GM04503 (cell line): ENCODE measurements at places on chromosomes 11 and 22.

GRCh38 chr22:50443801-50444625 lies 30.8 kb downstream of the SBF1 start:
- DNase-seq: no peak

DNA sequence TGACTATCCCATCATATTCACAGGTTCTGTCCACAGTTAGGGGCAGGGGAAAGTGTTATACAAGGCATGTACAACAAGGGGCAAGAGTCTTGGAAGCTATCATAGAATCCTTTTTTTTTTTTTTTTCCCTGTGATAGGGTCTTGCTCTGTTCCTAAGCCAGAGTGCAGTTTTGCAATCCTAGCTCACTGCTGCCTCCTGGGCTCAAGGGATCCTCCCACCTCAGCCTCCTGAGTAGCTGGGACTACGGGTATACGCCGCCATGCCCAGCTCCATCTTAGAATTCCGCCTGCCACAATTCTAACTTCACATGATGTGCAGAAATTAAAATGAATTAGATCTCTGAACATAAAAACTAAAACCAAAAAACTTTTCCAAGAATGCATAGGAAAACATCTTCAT lies 31.7 kb downstream of the ZFTA start:
- no peak for DNase-seq

DNA sequence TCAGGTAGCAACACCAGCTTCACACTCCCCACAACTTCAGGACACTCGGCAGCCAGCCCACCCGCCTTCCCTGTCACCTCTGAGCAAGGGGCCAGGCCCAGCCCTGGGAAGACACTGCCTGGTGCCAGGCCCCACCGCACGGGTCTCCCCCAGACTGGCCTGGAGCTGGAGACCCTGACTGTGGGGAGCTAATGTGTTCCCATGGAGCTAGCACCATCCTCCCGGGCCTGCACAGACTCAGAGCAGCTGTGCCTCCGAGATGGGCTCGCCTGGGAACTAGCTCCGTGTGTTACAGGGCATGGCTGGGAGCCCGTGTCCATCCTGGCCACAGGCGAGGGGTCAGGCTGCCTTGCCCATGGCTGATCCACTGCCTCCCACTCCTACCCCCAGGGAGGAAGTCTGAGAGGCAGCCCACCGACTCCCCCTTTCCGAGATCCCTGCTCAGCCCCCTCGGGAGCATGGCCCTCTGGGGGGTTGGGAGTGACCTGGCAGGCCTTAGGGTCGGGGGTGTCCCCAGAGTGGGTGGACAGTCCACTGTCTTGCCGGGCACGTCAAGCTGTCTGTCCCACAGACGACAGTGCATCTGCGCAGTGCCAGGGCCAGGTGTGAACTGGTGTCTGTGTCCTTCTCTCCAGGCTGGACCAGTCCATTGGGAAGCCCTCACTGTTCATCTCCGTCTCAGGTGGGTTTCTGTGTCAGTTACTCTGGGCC lies 76.7 kb upstream of the KCNQ1OT1 start:
- DNase-seq: no peak

DNA sequence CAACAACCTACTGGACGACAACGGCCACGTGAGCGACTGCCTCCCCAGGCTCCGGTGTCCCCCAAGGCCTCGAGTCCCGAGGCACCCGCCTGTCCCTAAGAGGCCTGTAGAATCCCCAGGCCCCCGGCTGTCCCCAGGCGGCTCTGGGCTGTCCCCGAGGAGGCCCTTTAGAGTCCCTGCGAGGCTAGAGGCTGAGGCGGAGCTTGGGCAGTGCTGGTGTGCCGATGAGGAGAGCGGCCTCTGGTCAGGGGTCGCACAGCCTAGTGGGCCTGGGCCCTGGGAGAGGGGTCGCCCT lies 3.7 kb downstream of the TBX1 start:
- DNase-seq: no peak

DNA sequence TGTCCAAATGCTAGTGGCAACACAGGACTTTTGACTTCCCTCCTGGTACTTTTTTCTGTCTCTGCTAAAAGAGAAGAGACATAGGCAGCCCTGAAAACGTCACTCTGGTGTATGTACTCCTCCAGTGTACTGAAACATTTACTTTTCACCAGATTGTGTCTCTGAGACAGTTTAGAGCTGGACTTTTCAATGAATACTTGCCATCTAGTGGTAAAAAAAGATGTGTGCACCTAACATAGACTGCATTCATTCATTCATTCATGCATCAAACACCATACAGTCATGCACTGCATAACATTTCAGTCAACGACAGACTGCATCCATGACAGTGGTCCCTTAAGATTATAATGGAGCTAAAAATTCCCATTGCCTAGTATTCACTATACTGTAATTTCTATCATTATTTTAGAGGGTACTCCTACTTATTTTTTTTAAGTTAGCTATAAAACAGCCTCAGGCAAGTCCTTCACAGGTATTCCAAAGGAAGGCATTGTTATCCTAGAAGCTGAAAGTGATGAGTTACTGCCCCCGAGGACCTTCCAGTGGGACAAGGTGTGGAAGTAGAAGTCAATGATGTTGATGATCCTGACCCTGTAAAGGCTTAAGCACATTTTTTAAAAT lies 186.2 kb downstream of the SPON1 start:
- DNase-seq: peak; percentile 16

- no peak for DNase-seq
Observed at GRCh38 chr11:46246521-46246920, 30.9 kb upstream of the CREB3L1 start.

- DNase-seq: peak; percentile 70
Observed at GRCh38 chr11:69640995-69641581, at the start of gene CCND1. Gene CCND1 (plus strand): TSS chr11:69641156. CDS start chr11:69641314, 158 bp downstream.

DNA sequence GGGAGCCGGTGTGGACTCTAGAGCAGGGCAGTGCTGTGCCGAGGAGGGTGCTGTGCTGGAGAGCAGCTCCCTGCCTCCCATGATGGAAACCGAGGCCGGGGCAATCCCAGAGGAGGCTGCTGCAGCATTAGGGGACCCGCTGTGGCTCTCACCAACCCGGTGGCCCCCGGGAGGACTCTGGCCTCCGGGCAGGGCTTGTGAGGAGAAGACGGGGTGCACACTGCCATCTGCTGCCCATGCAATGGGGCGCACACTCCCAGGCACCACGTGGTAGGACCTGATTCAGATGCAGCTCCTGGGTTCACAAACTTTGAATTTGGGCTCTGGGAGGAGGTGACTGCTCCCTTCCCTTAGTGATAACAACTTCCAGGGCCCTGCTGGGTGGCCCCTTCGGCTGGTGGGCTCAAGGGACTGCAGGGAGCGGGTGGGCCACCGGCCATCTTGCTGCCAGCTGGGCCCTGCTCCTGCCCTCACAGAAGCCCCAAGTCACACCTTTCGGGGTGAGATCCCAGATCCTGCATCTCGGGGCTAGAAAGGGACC lies 93.8 kb upstream of the FGF3 start:
- DNase-seq: no peak
